ENCODE measurements at places on chromosomes 7 and 10. TPM values are rescaled to one million over a fixed set of nuclear protein-coding genes. Genes with fewer than 3 reads are reported as not detected.

Gene FKBP9
- 71.4 TPM for total RNA-seq

Gene HECW1
- 15.3 TPM for total RNA-seq

Gene GIMAP6
- not detected for total RNA-seq

Gene GRIFIN
- total RNA-seq = not detected

Gene SLC16A12
- 0.45 TPM for total RNA-seq

Gene EPHA1
- total RNA-seq = 0.05 TPM

Gene MYO1G
- 0.27 TPM for total RNA-seq

Gene MBL2
- total RNA-seq = not detected

Gene CCL24
- not detected for total RNA-seq

Gene C10orf71
- not detected for total RNA-seq

Gene GDF2
- total RNA-seq = not detected

Gene ACSL5
- 0.39 TPM for total RNA-seq

Gene SPAM1
- total RNA-seq = not detected

Gene SPDYE16
- total RNA-seq = 0.10 TPM

Gene BTRC
- 9.0 TPM for total RNA-seq

Gene MNX1
- 4.6 TPM for total RNA-seq

Gene NET1
- 45.4 TPM for total RNA-seq

Gene PRR15
- 4.6 TPM for total RNA-seq

Gene CFAP43
- 0.15 TPM for total RNA-seq

Gene GRM3
- not detected for total RNA-seq

Gene ZNF789
- 8.1 TPM for total RNA-seq

Gene MEOX2
- not detected for total RNA-seq

Gene MRLN
- total RNA-seq = not detected

Gene NAT16
- total RNA-seq = 0.19 TPM

Gene SFMBT2
- 7.0 TPM for total RNA-seq

Gene MKI67
- total RNA-seq = 58.9 TPM

Gene ZNF282
- 24.8 TPM for total RNA-seq

Gene ANKRD61
- total RNA-seq = 0.72 TPM

Gene VSIR
- 25.5 TPM for total RNA-seq

Gene PSD
- 0.27 TPM for total RNA-seq

Gene LIPF
- not detected for total RNA-seq

Gene PHYHIPL
- total RNA-seq = 0.53 TPM

Gene CDNF
- 1.3 TPM for total RNA-seq

Gene FGL2
- not detected for total RNA-seq

Gene FAM25A
- total RNA-seq = not detected

Gene CLRN3
- not detected for total RNA-seq

Gene ANKRD7
- total RNA-seq = 0.13 TPM

Gene SHLD2
- 22.9 TPM for total RNA-seq

Gene ABCC2
- 103 TPM for total RNA-seq

Gene DYNC1I1
- total RNA-seq = 0.15 TPM

Gene PPP1R9A
- 3.6 TPM for total RNA-seq

Gene HOXA10
- total RNA-seq = 6.9 TPM

Gene PKD1L1
- total RNA-seq = 0.12 TPM

Gene ZNF862
- 3.4 TPM for total RNA-seq

Gene CPA4
- 3.6 TPM for total RNA-seq

Gene ARHGAP22
- 3.4 TPM for total RNA-seq

Gene C10orf67
- 0.08 TPM for total RNA-seq

Gene LIPK
- not detected for total RNA-seq

Gene HYAL4
- total RNA-seq = not detected

Data from A549 treated with AZD2906 at 1 μM for 4 hours (cell line).